ENCODE measurements at places on chromosomes 3 and 15.

DNA sequence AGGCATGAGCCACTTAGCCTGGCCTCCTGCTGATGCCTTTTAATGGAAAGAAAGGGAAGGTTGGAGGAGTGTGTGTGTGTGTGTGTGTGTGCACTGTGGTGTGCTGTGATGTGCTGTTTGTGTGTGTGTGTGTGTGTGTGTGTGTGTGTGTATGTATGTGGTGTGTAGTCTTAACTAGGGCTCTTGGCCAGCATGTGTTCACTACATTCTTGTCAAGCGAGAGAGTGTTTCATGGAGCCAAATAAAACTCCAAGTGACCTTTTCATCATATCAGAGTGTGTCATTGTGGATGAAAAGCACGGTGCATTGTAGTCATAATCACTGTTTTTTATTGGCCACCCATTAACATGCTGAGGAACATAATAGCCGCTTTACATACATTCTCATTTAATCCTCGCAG, 30.8 kb upstream of the BHLHE40 start:
- no peak for DNase-seq

- DNase-seq: no peak
These were observed 158.8 kb downstream of the POLR2M start for GRCh38 chr15:57865294-57865693.

GRCh38 chr15:75723847-75724660, 11.4 kb upstream of the CSPG4 start:
- DNase-seq: peak; percentile 86

GRCh38 chr3:151225040-151225975, 22.3 kb upstream of the GPR171 start:
- no peak for DNase-seq

DNA sequence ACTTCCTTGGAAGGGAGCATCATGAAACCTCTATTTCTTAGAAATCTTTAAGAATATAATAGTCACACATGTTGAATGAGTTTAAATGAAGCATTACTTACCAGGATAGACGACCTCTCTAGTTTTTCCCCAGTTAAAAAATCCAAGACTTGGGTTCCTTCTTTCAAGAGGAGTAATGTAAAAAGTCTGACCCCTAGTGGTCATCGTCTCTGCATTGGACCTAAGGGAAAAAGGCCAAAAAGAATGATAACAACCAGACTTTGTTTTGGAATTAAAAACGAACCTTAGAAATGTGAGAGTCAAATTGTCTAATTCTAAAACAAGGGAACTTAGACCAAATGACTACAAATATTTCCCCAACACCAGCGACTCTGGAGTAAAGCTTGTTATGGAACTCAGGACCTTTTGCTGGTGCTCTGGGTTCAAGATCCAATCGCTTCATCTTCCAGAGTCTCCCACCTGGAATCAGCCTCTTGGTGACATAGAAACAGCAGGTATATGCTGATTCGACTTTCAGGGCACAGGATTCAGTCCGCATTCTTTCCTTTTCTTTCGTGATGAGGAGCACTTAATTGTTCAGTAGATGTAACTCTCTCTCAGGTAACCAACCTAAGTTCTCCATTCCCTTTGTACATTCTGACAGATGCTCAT, 214.8 kb upstream of the TPRG1 start:
- DNase-seq: peak; percentile 22

GRCh38 chr15:88440021-88440420, 27.2 kb downstream of the MRPL46 start:
- peak; percentile 13 for DNase-seq

- no peak for DNase-seq
These were observed 523.6 kb downstream of the OCA2 start for GRCh38 chr15:27575521-27575920.

GRCh38 chr3:149541091-149541491, 66.6 kb downstream of the TM4SF4 start:
- DNase-seq: no peak

GRCh38 chr3:186060222-186060621, 48.7 kb downstream of the ETV5 start:
- DNase-seq: no peak

DNA sequence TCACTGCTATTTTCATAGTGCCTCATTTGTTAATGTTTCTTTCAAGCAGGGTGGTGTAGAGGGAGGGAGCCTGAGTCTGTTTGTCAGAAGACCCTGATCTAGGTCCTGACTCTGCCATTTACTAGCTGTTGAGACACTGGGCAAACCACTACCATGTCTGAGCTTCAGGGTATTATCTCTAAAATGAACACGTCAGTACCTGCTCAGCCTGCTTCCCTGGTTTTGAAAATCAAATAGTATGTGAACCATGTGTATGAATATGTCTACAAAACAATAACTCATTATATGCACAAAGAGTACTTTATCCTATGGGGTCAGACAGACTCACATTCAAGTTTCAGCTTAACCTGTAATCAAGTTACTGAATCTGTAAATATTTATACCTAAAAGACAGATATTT, 25.1 kb downstream of the SYNPR start:
- DNase-seq: no peak

DNA sequence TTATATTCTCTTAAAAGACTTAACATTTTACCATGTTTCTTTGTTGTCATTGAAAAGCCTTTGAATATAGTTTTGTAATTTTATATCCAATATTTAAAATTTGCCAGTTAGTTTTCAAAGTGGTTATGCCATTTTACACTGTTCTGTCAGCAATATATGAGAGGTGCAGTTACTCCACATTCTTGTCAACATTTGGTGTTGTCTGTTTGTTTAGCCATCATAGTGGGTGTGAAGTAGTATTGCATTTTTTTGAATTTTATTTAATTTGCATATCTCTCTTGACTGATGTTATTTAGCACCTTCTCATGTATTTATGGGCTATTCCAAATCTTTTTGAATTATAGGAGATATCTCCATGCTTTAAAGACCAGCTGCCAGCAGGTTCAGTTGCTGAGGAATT, 40.4 kb downstream of the LRRC28 start:
- DNase-seq: no peak

DNA sequence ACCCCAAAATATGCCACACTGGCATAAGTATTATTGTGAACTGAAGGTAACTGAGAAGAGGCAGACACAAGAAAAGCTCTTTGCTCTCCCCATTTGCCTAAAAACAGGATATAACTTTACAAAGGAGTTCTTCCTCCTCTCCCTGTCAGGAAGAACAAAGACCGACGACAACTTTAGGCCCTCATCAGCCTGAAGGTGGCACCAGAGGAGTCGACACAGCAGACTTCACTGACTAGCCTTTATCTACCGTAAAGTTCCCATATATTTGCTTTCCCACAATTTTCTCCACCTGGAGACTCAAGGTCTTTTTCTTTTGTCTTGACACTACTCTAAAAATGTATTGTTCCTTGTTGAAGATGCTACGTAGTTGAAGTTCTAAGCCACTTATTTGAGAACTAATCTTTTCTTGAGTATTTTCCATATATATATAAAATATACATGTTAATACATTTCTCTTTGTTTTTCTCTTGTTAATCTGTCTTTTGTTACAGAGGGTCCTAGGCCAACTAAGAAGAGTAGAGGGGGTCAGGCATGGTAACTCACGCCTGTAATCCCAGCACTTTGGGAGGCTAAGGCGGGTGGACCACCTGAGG, 16.2 kb upstream of the XIRP1 start:
- no peak for DNase-seq

- no peak for DNase-seq
These were observed 41.3 kb upstream of the SLC22A13 start for GRCh38 chr3:38224357-38224756.

DNA sequence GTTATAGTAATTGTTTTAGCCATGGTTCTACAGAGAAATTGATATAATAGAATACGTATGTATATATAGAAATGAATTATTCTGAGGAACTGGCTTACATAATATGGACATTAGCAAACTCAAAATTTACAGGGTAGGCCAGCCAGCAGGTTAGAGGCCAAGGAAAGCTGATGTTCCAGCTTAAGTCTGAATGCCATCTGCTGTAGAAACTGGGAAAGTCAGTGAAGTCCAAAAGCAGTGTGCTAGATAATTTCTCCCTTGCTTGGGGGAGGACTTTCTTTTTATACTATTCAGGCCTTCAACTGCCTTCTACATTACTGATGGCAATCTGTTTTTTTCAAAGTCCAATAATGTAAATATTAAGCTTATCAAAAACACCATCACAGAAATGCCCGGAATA, 1174.7 kb downstream of the ZPLD1 start:
- DNase-seq: no peak

GRCh38 chr15:87896936-87897335, 359.6 kb downstream of the NTRK3 start:
- DNase-seq: no peak

- peak; percentile 81 for DNase-seq
These were observed 52.5 kb upstream of the ATP2B2 start for GRCh38 chr3:10557781-10558373.

- DNase-seq: no peak
These were observed 451.0 kb downstream of the EPHA6 start for GRCh38 chr3:97265237-97266005.

- DNase-seq: no peak
These were observed 25.8 kb downstream of the OXNAD1 start for GRCh38 chr3:16290827-16291196.

- DNase-seq: no peak
These were observed 36.4 kb upstream of the TMEM45A start for GRCh38 chr3:100455841-100456550.

- DNase-seq: no peak
These were observed 905.4 kb downstream of the ROBO2 start for GRCh38 chr3:77945320-77945719.

- DNase-seq: no peak
These were observed 23.4 kb downstream of the PARP16 start for GRCh38 chr15:65263313-65263712.

- no peak for DNase-seq
These were observed 355.4 kb downstream of the OTOL1 start for GRCh38 chr3:161851941-161852566.

DNA sequence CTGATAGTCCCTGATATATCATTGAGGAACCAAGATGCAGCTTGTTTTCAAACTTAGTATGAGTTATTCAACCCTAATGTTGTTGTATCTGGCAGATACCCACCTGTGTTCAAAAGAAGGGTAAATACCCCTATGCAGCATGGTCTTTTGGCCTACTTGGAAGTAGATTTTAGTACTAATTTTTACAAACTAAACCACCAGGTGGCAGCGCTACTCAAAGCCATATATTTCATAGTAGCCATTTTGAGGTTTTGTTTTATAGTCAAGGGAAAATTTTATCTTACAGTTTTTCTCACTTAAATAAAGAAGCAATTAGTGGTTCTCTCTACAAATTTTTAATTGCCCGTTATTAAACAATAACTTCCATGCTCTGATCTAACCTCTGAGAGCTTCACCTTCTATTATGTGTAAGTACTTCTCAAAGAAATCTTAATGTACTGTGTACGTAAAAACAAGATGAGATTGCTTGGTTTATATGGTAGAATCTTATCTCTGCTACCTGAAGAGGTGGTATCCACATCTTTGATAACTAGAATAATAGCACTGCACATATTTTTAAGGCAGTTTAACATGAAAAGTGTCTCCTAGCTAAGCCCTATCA, 31.5 kb upstream of the MLF1 start:
- no peak for DNase-seq

DNA sequence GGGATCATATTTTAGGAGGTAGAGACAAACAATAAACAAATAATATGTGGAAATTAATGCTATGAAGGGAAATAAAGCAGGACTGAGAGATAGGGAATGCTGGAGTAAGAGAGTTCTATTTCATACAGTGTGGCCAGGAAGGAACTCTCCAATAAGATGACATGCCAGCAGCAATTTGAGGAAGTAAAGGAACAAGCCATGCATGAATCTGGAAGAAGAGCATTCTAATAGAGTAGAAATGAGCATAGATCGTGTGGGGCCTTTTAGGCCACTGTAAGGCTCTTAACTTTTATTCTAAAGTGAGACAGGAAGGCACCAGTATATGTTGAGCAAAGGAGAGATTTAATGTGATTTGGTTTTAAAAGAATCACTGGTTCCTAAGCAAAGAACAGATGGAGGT, 126.3 kb downstream of the DMXL2 start:
- no peak for DNase-seq

DNA sequence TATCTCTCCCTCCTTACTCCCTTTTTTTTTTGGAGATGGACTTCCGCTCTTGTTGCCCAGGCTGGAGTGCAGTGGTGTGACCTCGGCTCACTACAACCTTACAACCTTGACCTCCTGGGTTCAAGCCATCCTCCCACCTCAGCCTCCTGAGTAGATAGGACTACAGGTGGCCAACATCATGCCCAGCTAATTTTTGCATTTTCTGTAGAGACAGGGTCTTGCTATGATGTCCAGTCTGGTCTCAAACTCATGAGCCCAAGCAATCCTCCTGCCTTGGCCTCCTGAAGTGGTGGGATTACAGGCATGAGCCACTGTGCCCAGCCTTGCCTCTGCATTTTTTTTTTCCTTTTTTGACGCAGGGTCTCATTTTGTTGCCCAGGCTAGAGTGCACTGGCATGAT, 17.1 kb downstream of the STAG1 start:
- DNase-seq: no peak

GRCh38 chr15:65189102-65189740, 4.1 kb upstream of the CLPX start:
- no peak for DNase-seq

- DNase-seq: no peak
These were observed 240.7 kb upstream of the DNAJC19 start for GRCh38 chr3:181230258-181230657.

GRCh38 chr3:140131895-140132294, 196.9 kb downstream of the CLSTN2 start:
- no peak for DNase-seq

- no peak for DNase-seq
These were observed 79.1 kb upstream of the HES1 start for GRCh38 chr3:194056731-194057415.

GRCh38 chr3:40679290-40679689, 154.5 kb downstream of the ZNF621 start:
- no peak for DNase-seq

GRCh38 chr3:138078096-138078495, 37.3 kb downstream of the DZIP1L start:
- DNase-seq: no peak

DNA sequence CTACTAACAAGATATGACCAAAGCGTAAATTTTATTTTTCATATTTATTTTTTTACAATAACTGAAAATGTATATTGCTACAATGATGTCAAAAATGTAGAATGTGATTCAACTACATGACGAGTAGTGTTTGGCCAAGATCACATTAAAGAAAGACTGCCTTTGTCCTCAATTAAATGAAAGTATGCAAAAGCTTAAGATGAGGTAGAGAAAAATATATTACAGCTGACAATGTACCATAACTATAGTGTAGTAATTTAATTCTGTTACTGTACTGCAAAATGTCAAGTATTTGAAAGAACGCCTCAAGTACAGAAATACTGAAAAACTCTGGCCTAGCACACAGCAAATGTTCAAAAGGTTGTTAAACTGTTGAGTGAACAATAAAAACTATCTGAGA, 9.7 kb downstream of the PRICKLE2 start:
- DNase-seq: no peak
